Sciatic nerve (tissue), 2 donors: ENCODE measurements at places on chromosomes 11 and 22.

DNA sequence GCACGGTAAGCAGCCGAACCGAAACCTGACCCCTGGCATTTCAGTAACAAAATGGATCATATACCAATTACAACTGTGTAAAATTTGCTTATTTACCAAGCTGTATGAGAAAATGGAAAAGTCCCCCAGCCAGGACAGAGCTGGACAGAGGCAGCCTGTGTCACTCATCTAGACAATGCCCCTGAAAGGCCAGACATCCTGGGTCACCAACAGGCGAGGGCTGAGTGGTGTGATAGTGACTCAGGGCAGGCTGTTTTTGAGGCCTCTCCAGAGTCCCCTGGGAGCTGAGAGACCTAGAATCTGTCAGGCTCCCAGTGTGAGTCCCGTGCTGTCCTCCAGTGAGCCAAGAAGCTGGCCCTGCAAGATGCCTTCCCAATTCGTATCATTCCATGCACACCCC lies 680.4 kb downstream of the TBC1D22A start:
- no peak for DNase-seq

- DNase-seq, result no peak
These were observed 19.5 kb upstream of the FADD start for GRCh38 chr11:70183483-70184176.

DNA sequence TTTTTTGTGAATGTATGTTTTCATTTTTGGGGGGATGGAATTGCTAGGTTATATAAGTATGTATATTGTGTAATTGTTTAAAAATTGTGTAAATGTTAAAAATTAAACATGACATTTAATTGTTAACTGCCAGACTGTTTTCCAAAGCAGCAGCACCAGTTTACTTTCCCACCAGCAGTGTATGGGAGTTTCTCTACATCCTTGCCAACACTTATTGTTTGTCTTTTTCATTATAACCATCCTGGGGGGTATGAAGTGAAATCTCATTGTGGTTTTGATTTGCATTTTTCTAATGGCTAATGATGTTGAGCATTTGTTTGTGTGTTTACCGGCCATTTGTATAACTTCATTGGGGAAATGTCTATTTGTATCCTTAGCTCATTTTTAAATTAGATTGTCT lies 31.7 kb upstream of the RRAS2 start:
- no peak for DNase-seq

DNA sequence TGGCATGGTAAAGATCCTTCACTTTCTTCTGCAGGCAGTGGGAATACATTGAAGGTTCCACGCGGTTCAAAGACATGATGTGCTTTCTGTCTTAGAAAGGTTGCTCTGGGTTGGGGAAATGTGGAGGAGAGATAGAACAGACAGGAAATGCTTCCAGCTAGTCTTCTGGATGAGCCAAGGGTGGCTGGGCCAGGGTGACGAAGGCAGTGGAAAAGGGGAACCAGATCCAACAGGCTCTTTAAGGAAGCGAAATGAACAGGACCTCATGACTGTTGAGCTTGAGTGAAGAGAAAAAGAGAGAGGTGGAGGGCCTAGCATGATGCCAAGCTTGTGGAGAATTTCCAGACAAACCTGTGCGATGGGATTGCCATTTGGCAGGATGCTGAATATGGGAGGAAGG lies 56.4 kb upstream of the LMO1 start:
- peak; percentile 14 for DNase-seq

DNA sequence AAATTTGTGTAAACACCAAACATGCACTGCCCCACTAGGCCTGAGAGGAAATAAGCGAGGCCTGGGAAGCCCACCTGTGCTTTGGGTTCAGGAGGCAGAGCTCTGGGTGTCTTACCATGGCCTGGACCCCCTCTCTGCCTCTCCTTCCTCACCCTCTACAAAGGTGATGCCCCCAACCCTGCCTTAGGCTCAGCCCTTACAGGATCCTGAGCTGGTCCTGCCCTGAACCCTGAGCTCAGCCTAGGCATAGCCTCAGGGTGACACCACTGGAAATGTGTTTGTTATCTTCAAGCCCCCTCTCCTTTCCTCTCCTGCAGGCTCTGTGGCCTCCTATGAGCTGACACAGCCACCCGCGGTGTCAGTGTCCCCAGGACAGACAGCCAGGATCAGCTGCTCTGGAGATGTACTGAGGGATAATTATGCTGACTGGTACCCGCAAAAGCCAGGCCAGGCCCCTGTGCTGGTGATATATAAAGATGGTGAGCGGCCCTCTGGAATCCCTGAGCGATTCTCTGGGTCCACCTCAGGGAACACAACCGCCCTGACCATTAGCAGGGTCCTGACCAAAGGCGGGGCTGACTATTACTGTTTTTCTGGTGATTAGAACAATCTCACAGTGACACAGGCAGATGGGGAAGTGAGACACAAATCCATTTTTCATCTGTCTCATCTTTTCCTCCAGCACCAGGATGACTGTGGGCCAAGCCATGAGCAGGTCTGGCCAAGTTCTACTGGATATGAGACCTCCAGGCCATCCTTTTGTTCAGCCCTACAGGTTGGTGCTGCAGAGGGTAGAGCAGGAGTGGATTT lies 117.8 kb downstream of the GGTLC2 start:
- DNase-seq, result no peak

GRCh38 chr22:23047742-23048141 lies 22.6 kb upstream of the GNAZ start:
- no peak for DNase-seq

DNA sequence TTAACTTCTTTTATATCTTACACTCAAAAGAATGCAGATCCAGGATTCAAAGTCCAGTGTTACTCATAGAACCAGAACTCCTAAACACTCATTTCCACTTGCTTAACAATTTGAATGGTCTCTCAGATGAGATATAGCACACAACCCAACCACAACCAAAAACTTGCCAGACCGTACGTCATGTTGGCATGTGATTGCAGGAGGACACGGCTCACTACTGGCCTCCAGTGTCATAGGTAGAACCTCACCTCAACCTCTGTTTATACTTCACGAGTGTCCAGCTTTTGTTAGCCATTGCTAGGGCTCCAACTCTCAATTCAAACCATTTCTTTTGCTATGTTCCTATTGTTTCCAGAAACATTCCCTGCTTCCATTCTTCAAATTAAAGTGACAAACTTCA lies 58.5 kb upstream of the PDGFD start:
- no peak for DNase-seq

- peak; percentile 42 for DNase-seq
These were observed 501.9 kb downstream of the BRD1 start for GRCh38 chr22:49325531-49326395.

DNA sequence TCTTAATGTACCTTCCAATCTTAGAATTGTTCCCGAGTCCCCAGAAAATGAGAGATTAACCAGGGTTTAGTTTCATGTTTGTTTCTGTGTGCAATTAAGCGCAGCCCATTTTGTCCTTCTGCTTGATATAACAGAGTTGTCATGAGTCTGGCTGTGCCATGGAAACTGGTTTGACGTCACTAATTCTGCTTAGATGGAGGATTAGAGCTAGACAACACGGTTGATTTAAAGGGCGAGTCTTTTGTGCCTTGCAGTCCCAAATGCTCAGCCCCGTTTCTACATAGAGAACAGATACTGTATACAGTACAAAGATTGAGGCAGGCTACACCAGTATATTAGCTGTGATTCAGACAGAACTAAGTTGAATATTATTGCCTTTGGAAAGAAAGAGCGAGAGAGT lies 45.5 kb upstream of the ALKBH3 start:
- no peak for DNase-seq

GRCh38 chr11:120001178-120002090 lies 136.5 kb downstream of the TRIM29 start:
- no peak for DNase-seq

DNA sequence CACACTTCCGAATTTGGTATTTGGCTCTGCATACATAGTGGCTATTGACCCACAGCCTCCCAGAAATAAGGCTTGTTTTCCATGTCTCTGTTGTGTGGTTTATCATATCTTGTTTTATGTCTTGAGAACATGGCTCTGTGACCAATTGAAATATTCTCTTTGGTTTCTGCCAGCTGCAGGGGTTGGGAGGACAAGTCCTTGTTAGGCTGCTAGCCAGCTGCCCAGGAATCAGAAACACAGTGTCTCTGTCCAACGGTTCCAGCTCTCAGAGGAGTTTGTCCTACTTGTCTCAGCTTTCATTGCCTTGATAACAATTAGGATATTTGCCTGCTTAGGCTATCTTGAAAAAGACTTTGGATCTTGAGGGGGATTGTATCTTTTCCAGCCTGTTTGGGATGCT lies 6.0 kb upstream of the SLC7A4 start:
- no peak for DNase-seq

GRCh38 chr11:58592760-58593472 lies 14.1 kb downstream of the ZFP91 start:
- no peak for DNase-seq

- DNase-seq, result no peak
These were observed 443.4 kb downstream of the MIAT start for GRCh38 chr22:27100789-27101188.

DNA sequence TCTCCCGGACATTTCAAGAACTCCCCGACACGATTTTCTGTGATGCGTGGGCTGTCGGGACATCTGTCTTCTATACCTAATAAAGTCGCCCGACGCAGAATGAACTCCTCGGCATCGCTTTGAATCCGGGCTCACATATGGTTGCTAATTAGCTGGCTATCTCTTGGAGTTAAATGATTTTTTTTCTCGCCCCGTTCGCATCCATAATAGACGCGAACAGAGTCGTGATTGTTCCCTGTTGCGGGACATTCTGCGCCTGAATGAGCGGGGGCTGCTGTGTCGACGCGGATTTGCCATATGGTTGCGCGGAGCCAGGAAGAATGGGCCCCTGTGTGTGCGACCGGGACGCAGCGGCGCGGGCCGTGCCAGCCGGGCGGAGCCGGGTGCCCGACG lies 16.4 kb downstream of the CDKN1C start:
- no peak for DNase-seq

GRCh38 chr11:118789501-118790356 lies 1.2 kb downstream of the DDX6 start:
- DNase-seq, result no peak

DNA sequence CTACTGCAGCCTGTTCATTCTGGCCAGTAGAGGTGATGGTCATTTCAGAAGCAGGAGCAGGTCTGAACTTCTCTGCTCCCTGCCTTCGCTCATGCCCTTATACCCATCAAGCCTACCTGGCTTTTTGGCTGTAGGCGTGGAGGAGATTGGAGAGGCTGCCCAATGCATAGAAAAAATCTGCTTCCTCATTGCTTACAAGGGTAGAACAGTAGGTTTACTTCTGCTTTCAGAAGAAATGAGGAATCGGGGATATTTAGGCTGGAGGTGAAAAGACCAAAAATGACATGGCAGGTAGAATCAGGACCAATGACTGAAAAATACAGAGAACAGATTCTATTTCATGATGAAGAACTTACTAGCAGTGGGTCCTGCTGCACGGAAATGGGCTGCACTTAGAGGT lies 72.9 kb upstream of the YWHAH start:
- no peak for DNase-seq

- peak; percentile 57 for DNase-seq
These were observed 87.1 kb downstream of the MYEOV start for GRCh38 chr11:69380921-69381581.

- DNase-seq, result no peak
These were observed 26.5 kb downstream of the ABTB2 start for GRCh38 chr11:34331329-34331728.

- no peak for DNase-seq
These were observed 150.0 kb downstream of the SHANK2 start for GRCh38 chr11:71102251-71102995.

DNA sequence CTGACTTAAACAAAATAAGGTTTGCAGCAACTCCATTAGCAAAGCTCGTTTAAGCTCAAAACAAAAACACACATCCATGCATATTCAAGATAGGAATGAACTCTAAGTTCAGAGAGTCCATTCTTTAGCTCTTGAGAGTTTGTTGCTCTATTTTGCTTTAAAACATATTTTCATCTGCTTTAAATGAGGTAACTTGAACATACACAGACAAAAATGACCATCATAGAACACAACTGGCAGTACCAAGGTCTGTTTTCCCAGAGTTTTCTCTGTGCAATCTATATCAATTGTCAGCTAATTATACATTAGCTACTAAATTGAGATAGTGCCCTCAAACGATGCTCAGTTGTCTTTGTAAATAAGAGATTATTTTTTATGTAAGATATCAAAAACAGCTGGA lies 423.2 kb upstream of the ANO3 start:
- no peak for DNase-seq
